ENCODE measurements at places on chromosomes 2 and 18.

DNA sequence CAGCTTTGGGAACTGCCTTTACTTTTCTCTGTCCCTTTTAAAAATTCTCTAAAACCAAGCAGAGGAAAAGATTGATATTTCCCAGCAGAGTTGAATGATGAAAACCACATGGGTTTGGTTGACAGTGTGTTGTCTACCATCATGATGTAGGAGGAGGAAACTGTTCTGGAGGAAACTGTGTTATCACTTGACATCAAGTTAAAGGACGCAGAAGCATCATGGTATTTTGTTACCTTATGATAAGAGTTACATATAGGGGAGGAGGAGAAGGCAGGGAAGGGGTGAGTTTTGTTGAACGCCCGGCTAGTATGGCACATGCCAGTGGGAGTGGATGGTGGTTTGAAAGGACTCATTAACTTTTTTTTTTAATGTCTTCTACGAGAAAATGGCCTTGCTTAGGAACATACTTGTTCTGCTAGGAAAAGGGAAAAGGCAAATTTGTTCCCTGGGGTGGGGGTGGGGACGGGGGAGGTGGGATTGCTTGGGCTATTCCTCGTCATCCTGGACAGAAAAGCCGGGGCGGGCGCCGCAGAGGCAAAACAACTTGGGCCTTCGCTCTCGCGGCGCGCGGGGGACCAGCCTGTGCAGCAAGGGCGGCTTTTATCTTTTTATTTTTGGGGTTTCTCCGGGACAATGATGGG lies 766 bp downstream of the TMEM17 start:
- DNase-seq = no peak

- DNase-seq = no peak
Measured at GRCh38 chr2:11949732-11950523, 203.5 kb downstream of the LPIN1 start.

DNA sequence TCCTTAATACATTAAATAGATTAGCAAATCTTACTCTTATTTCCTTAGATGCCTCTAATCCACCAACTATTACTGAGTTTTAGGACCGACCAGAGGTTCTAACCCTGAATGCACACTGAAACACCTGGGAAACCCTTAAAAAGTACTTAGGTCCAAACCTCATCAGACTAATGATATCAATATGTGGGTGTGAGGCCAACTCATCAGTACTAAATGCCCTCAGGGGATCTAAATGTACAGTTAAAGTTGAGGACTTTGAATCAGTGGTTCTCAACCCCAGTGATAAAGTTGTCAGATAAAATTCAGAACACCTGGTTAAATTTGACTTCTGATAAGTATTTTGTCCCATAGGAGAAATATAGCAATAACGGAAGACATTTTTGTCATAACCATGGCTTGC lies 20.9 kb downstream of the MMADHC start:
- DNase-seq = no peak

- DNase-seq = no peak
Measured at GRCh38 chr2:11370377-11371091, 26.1 kb upstream of the ROCK2 start.

GRCh38 chr18:21218862-21219261 lies 23.2 kb upstream of the GREB1L start:
- no peak for DNase-seq

DNA sequence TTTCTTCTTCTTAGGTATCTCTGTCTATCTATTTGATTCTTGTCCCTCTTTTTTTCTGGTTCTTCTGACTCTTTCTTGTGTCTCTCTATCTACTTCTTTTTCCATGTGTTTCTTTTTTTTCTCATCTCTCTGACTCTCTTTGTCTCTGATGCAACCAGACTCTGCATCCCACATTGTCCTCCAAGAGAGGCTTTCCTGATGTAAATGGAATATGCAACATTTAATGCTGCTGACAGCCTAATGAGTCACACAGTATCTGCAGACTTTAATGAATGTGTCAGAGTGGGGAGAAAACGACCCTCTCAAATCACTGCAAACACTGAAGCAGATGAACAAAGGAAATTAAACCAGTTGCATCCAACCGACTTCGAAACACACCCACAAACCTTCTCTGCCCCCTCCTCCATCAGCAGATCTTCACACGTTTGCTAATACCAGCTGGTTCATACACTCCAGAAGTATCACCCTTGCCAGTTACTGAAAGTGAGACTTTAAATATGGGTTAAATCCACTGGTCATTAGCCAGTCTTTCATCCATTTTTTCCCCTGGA lies 351.5 kb downstream of the TXNL1 start:
- no peak for DNase-seq

DNA sequence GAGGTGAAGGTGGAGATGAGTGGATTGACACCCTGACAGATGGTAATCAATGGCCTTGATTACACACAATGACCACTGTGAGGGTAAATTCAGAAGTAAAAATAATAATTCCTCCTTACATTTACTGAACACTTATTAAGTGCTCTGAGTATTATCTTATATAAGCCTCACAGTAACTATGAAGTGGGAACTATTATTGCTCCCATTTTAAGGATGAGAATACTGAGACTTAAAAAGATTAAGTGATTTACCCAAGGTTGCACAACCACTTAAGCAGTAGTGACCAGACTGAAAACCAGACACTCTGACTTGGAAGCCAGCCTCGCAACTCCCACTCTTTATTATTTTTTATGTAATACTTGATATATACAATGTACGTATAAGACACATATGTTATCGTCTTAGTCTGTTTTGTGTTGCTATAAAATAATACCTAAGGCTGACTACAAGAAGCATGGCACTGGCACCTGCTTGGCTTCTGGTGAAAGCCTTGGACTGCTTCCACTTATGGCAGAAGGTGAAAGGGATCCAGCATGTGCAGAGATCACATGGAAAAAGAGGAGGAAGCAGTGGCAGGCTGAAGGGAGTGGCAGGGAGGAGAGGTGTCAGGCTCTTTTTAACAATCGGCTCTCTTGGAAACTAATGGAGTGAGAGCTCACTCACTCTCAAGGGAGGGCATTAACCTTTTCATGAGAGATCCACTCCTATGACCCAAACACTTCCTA lies 41.5 kb upstream of the C1D start:
- no peak for DNase-seq

DNA sequence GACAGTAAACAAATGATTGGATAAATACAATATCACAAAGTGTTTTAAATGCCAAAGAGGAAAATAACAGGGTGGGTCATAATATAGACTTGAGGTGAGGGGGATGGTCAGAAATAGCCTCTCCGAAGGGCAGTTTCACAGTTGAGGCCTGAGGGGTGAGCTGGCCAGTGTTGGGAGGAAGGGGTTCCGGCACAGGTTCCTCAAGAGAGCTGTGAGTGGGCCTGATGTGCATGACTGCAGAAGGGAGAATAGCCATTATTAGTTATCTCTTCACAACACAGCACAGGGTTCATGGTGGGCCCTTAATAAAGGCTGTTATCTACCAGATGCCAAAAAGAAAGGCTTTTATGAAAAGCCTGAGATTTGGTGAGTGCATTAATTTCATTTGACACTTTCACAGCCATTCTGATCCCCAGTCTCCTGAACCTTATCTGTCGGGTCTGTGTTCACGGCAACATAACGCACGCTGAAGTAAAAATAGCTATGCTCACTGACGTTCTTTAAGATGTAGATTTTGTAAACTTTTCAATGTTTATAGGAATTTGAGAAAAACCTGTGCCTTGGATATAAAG lies 39.6 kb downstream of the POLR1A start:
- DNase-seq = no peak

All from urothelium cell line (cell line).